ENCODE measurements at places on chromosomes 4 and X.

DNA sequence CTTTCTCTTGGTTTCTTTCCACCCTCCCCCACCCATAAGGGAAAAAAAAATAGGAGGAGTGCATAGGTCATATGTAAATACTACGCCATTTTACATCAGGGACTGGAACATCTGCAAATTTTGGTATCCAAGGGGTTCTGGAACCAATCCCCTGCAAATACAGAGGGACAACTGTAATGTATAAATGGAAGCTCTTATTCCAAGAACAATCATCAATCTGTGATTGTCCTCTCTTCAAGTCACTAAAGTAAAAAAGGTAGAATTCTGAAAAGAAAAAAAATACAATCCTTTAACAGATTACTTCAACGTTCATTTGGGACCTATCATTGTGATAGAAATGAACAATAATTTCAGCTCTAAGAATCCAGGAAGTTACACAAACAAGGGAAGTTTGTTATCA, 13.6 kb downstream of the PPA2 start:
- DNase-seq: no peak

- no peak for DNase-seq
These were observed 57.4 kb downstream of the CCSER1 start for GRCh38 chr4:90184560-90184959.

DNA sequence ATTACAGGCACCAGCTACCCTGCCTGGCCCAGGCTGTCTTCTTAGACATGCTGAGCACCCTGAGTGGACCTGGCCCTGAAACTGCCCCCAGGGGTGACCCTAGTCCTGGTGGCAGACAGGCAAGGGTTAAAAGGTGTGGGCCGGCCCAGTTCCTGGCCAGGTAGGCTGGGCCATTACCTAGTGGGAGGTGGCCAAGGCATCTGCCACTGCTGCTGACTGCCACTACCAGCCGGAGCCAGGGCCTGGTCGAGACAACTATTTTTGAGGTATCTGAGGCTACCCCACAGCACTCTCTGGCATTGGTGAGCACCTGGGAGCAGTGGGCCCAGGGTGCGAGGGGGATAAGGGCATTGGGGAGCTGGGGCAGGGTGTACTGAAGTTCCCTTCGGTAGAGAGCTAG, at the start of gene CCDC120:
CCDC120 (plus strand) TSS at position 206 of the 400 bp plus-strand sequence. CDS start 3,043 bp downstream, outside the sequence.
- DNase-seq: no peak

GRCh38 chr4:11286533-11286932, 142.2 kb downstream of the HS3ST1 start:
- DNase-seq: no peak

DNA sequence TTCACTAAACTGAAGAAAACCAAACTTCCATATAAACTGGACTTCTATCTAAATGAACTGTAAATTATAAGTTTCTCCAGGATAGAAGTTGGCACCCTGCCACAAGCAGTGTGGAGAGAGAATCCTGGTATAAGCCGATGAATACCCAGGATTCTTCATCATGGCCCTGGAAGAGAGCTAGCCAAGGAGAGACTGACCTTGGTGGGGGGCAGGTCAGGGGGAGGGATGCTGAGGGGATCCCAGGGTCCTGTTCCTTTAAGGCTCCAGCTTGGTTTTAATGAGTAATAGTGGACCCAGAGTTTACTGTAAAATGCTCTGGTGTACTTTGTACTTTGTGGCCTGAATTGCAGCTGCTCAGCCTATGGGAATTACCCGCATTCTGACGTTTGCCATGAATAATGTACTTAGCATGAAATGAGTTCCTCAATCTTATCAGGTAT, 16.9 kb downstream of the RASSF6 start:
- DNase-seq: no peak

- DNase-seq: no peak
These were observed 79.1 kb downstream of the NYX start for GRCh38 chrX:41526271-41526670.

GRCh38 chr4:110682311-110682710, 59.4 kb upstream of the PITX2 start:
- DNase-seq: no peak

DNA sequence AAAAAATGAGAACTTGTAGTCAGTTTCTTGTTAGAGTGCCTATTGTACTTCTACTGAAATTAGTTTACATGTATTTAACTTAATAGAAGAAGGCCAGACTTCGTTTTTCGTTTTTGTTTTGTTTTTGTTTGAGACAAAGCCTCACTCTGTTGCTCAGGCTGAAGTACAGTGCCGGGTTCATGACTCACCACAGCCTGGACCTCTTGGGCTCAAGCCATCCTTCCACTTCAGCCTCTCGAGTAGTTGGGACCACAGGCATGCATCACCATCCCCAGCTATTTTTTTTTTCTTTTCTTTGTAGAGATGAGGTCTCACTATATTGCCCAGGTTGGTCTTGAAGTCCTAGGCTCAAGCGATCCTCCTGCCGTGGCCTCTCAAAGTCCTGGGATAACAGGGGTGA, 793.9 kb downstream of the ADGRL3 start:
- DNase-seq: no peak

GRCh38 chrX:135213200-135213844, 38.5 kb upstream of the ETDA start:
- DNase-seq: no peak

- no peak for DNase-seq
These were observed 18.2 kb downstream of the ANKRD50 start for GRCh38 chr4:124694306-124694705.

DNA sequence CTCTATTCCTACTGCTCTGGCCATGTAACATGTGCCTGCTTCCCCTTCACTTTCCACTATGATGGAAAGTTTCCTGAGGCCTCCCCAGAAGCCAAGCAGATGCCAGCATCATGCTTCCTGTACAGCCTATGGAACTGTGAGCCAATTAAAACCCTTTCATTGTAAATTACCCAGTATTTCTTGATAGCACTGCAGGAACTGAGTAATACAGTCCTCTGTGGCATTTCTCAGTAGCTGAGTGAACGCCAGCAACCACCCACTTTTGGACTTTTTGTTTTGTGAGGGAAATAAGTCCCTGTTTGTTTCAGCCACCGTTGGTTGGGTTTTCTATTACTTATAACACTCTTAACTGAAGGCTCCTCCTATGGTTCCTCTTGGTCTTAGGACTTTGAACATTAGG, 104.1 kb downstream of the C4orf51 start:
- DNase-seq: no peak

DNA sequence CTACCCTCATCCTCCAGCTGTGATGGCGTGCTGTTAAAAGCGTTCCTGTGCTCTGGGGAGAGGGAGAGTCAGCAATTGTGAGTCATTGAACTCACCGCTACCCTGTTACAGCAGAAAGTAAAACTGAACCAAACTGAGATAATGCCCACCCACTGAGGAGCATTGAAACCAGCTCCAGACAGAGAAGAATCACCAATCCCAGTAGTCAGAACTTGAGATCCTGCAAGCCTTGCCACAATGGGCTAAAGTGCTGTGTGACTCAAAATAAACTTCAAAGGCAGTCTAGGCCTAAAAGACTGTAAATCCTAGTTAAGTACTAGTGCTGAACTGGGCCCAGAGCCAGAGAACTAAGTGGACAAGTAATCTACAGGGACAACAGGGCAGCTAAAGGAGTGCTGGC, 1394.2 kb upstream of the DIAPH2 start:
- DNase-seq: no peak

- DNase-seq: no peak
These were observed 40.5 kb downstream of the MED14 start for GRCh38 chrX:40694802-40695201.

- no peak for DNase-seq
These were observed 63.7 kb upstream of the VEGFC start for GRCh38 chr4:176856421-176856820.

DNA sequence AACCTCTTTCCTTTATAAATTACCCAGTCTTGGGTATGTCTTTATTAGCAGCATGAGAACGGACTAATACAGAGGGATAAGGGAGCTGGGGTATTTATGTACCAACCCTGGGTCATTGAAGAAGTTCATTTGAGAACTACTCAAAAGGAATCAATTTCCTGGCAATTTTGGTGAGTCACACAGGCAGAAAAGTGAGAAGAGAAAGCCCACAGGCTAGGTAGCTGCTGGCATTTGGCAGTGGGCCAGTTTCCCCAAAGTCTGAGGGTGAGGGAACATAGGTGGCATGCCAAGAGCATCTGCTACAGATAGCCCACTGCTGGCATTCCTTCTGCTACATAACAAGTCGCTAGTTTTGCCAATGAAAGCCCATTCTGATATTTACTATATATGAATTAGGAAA, 411.2 kb downstream of the MID1IP1 start:
- DNase-seq: no peak

DNA sequence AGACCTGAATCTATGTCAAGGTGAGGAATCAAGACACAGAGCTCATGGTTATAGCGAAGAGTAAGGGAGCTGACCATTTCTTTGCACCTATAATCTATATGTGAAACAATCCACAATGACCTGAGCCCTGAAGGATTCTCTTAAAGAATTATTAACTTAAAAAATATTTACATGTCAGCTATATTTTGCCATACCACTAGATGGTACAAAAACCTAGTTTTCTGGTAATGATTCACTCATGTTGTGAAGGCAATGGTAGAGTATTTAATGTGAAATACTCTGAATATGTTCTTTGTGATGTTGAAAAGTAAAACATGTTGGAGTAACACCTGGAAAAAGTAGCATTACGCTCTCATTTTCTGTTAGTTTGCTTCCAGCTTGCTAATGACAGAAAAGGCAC, 40.0 kb downstream of the VGLL1 start:
- DNase-seq: no peak

GRCh38 chr4:105683038-105683437, 25.5 kb downstream of the INTS12 start:
- no peak for DNase-seq

DNA sequence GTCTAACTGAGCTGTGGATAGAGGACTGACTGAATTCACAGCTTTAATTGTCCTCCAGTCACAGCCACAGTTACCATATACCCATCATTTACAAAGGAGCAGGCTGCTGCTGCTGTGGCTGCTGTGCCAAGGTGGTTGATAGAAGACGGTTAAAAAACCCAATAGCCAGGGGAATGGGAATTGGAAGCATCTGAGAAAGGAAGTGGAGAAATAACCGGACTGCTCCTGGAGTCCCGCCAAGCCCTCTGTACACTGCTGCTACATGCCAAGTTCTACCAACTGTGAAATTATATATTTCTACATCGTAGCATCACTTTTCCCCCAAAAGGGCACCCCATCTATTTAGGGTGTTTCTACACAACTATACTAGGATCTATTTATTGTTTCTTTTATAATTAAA, 279.7 kb upstream of the ARX start:
- no peak for DNase-seq

Measured in cerebellar nuclear complex (tissue), 1 donor.